ENCODE measurements at places on chromosomes 2 and 18.

GRCh38 chr2:143375384-143375880, 246.2 kb downstream of the ARHGAP15 start:
- no peak for DNase-seq

DNA sequence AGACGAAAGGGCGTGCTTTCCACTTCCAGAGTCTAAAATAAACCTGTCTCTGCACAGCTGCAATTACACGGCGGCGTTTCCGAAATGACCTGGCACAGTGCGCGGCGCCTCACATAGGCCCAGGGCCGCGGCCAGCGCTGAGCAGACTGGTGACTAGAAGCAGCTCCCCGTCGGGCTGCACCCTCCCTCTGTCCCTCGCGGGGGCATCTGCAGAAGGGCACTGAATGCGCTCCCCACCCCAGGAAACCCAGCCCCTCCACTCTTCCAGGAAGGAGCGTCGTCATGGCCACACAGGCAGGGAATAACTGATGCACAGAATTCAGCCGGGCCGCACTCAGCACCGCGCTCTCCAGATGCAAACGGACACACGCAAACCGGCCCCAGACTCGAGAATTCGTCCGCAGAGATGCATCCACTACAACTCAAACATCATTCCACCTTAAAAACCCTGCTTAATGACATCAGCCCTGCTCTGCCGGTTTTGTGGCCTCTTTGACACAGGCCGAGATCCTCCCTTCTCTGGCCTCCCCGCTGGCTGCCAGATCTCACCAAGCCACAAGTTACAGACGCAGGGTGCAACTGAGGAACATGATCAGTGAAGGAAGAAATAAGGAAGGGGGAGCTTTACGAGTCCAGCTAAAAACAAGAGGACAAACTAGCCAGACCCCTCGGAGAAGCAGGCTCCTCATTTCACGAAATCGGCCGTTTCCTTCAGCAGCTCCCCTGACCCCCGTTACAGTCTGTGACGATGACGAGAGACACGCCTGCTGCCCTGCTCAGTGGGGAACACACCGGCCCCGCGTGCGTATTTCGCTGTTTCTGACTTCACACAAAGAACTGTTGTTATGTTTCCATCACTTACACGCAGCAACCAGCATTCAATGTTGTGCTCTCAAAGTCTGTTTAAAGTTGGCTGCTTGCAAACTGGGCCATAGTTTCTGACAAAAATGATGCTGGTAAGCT, 40.2 kb downstream of the MBP start:
- no peak for DNase-seq

DNA sequence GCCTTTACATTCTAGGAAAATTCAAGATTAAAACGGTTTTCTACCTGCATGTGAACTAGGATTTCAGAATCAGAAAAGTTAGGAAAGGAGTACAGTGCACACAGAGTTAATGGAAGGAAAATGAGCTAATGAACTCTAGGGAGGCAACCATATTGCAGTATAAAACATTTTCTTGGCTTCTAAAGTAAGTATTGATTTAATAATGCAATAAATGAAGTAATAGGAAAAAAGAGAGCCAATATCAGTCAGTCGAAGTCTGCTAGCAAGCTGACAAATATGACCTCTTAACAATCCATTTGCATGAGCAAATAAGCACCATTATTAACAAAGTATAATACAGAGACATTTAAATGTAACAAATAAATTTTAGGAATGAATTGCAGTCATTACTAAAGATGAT, 80.2 kb upstream of the COL3A1 start:
- no peak for DNase-seq

GRCh38 chr2:232372231-232373208, 6.0 kb upstream of the ALPP start:
- DNase-seq: no peak

DNA sequence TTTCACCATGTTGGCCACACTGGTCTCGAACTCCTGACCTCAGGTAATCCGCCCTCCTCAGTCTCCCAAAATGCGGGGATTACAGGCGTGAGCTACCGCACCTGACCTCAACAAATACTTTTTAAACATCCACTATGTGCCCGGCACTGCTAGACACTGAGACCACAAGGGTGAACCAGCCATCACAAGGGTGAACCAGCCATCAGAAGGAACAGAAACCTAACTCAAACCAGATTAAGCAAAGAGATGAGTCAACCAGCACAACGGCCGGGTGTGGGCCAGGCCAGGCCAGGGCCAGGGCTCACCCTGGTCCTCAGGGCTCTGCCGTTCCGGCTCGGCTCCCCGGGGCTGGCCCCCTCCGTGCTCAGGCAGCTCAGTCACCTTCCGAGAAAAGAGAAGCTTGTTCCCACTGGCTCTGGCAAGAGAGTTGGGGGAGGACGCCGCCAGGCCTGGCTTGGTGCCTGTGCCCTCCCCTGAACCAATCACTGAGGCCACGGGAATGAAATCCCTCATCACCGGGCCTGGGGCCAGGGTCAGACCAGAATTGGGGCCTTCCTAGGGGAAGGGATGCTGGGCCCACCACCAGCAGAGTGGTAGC, 4.4 kb downstream of the TEX44 start:
- DNase-seq: no peak

GRCh38 chr18:61896757-61897156, 4.0 kb upstream of the RNF152 start:
- no peak for DNase-seq
